ENCODE measurements at places on chromosomes 13 and 19.

DNA sequence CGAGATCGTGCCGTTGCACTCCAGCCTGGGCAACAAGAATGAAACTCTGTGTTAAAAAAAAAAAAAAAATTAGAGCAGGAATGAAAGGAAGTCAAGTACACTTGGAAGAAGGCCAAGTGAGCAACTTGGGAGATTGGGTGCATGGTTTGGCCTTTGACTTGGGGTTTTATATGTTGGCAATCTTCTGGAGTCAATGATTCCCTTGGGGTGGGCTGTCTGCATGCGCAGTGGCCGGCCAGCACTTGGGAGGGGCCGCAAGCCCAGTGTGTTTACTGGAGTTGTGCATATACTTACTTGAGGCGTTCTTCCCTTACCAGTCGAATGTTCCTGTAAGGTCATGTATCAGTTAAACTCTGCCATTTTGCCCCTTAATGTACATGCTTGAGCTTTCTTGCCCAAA lies 103.9 kb downstream of the FAM216B start:
- no peak overlapping the region for H3K27ac ChIP-seq
- DNase-seq, result no peak
- no peaks in the 10 kb centered on the region for H3K27me3 ChIP-seq
- H3K4me3 ChIP-seq, result no peak overlapping the region

DNA sequence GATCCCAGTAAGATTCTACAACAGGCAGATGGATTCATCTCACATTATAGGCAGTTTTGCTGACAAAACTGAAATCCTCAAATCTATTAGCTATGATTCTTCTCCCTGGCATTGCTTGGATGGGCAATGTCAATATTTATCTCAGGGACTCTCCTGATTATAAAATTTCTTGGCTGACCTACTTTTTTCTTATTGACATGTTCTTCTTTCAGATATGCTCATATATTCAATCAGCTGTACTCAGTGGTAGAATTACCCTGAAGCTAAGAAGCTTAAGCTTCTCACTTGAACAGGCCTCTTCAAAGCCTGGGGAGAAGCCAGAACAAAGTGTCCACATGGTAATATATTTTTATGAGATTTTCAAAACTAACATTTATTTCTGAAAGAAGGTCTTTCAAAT lies 513.6 kb downstream of the PCDH9 start:
- H3K36me3 ChIP-seq, result no peaks in the 10 kb centered on the region
- DNase-seq, result no peak
- no peak overlapping the region for H3K4me3 ChIP-seq
- no peaks in the 10 kb centered on the region for H3K27me3 ChIP-seq
- H3K4me1 ChIP-seq, result no peaks in the 10 kb centered on the region
- H3K27ac ChIP-seq, result no peak overlapping the region

- H3K36me3 ChIP-seq, result no peaks in the 10 kb centered on the region
- no peak for DNase-seq
- H3K4me3 ChIP-seq, result no peak overlapping the region
- peaks cover 72% of the 10 kb centered on the region for H3K27me3 ChIP-seq
- H3K27ac ChIP-seq, result no peak overlapping the region
- H3K4me1 ChIP-seq, result peaks cover 14% of the 10 kb centered on the region
These were observed 9.5 kb downstream of the GPR32 start for GRCh38 chr19:50779504-50780457.

DNA sequence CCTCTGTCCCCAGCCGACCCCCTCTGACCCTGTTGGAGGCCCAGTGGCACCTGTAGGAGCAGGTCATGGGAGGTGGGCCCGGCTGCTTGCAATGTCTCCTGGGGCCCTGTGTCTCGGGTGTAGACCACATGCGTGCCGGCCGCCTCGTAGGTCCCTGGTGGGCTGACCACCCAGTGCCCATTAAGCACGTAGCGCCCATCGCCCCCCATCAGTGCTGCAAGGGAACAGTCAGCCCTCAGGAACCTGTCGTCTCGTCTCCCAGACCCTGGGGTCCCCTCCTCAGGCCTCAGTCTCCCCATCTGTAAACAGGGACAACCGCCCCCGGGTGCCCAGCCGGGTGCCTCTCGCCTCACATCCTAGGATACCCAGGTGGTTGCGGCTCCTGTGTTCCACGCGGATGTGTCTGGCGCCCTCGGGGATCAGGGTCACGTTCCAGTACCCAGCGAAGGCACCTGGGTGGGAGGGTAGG lies 5.6 kb downstream of the ADAMTSL5 start:
- peaks cover 22% of the 10 kb centered on the region for H3K27me3 ChIP-seq
- H3K4me1 ChIP-seq, result peaks cover 25% of the 10 kb centered on the region
- H3K36me3 ChIP-seq, result peaks cover 2% of the 10 kb centered on the region
- DNase-seq, result no peak
- H3K4me3 ChIP-seq, result no peak overlapping the region
- no peak overlapping the region for H3K27ac ChIP-seq

DNA sequence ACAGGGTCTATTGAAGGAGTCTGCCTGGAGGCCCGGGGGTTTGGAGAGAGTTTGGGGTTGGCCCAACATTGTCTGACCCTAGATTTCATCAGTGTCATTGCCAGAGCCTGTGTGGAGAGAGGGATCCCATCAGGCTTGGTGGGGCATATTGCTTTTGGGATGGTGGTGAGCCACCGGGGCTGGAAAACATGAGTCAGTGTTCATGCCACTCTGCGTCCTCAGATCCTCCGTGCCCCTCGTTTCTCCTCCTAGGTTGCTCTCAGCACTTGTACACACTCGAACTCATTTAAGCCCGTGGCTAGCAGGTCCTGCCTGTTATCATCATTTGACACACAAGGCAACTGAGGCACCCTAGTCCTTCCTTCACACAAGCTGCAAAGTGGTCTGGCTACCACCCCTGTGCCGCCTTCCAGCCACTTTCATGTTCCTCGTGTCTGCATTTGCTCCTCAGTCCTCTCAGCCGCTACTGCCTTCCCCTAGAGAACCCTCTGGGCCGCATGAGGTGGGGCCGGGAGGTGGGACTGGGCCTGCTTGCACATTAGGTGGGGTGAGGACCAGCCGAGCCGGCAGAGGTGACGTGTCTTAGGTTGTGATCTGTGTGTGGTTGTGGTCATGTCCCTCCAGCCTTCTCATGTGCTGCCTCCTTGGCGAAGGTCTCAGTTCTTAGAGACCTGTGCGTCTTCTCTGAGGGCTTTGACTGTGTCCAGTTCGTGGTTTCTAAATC lies 3.6 kb downstream of the NACC1 start:
- H3K27me3 ChIP-seq, result no peaks in the 10 kb centered on the region
- peaks cover 27% of the 10 kb centered on the region for H3K36me3 ChIP-seq
- peak overlapping the region; percentile 81 for H3K27ac ChIP-seq
- DNase-seq, result peak; percentile 45
- peaks cover 59% of the 10 kb centered on the region for H3K4me1 ChIP-seq

DNA sequence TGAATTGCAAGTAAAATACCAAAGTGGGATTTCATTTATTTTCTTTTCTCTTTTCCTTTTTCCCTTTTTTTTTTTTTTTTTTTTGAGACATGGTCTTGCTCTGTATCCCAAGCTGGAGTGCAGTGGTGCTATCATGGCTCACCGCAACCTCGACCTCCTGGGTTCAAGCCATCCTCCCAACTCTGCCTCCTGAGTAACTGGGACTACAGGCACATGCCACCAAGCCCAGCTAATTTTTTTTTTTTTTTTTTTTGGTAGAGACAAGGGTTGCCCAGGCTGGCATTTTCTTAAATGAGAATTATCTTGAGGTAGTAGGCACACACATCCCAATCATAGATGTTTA lies 68.5 kb upstream of the GPR183 start:
- H3K27ac ChIP-seq, result peak overlapping the region; percentile 84
- no peaks in the 10 kb centered on the region for H3K27me3 ChIP-seq
- H3K4me1 ChIP-seq, result peaks cover 91% of the 10 kb centered on the region

- H3K4me1 ChIP-seq, result no peaks in the 10 kb centered on the region
- no peak overlapping the region for H3K27ac ChIP-seq
- H3K27me3 ChIP-seq, result peaks cover 19% of the 10 kb centered on the region
- H3K36me3 ChIP-seq, result no peaks in the 10 kb centered on the region
- no peak overlapping the region for H3K4me3 ChIP-seq
These were observed 2.7 kb downstream of the LILRB5 start for GRCh38 chr19:54254195-54254906.

- no peaks in the 10 kb centered on the region for H3K27me3 ChIP-seq
- H3K4me1 ChIP-seq, result peaks cover 59% of the 10 kb centered on the region
- H3K4me3 ChIP-seq, result no peak overlapping the region
- no peak for DNase-seq
These were observed 251.5 kb upstream of the STARD13 start for GRCh38 chr13:33537026-33537425.

- DNase-seq, result no peak
- no peaks in the 10 kb centered on the region for H3K27me3 ChIP-seq
- peak overlapping the region; percentile 91 for H3K27ac ChIP-seq
- peaks cover 11% of the 10 kb centered on the region for H3K36me3 ChIP-seq
These were observed 512 bp upstream of the REX1BD start for GRCh38 chr19:18587962-18588610.

DNA sequence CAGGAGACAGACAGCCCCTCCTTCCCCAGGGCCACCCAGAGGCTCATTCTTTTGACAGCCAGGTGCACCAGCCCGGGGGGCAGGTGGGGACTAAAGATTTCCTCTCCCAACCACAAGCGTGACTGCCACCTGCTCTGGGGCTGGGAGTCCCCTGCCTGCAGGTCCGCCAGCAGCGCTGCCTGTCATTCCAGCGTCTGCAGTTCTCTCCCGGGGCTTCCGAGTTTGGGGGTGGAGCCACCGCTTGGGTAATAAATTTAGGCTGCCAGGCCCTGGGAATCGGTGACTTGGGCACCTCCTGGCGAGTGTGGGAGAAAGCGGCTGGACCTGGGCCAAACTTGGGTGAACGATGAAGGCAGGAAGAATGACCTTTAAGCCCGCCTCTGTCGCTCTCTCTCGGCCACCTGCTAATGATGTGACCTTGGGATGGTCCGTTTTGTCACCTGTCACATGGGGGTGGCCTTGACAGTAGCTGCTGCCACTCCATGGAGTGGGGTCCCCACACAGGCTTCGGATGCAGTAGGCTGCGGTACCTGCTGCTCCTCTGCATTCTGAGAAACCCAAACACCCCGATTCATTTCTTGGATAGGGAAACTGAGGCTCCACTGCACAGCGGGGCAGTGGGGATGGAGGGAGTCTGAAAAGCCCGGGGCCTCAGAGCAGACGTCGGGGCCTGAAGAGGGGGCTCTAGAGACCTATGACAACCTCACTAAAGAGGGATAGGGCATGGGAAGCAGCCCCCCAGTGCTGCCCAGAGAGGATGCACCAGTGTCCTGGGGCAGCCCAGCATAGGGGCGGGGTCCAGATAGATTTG lies 12.8 kb downstream of the FUT6 start:
- peaks cover 5% of the 10 kb centered on the region for H3K27me3 ChIP-seq
- H3K4me1 ChIP-seq, result peaks cover 20% of the 10 kb centered on the region
- peak overlapping the region; percentile 93 for H3K27ac ChIP-seq
- DNase-seq, result peak; percentile 38

- H3K27me3 ChIP-seq, result no peaks in the 10 kb centered on the region
- peak overlapping the region; percentile 94 for H3K27ac ChIP-seq
- peaks cover 30% of the 10 kb centered on the region for H3K4me1 ChIP-seq
- peak; percentile 51 for DNase-seq
- peaks cover 14% of the 10 kb centered on the region for H3K36me3 ChIP-seq
These were observed 751 bp downstream of the ZNF584 start for GRCh38 chr19:58409010-58409790.

DNA sequence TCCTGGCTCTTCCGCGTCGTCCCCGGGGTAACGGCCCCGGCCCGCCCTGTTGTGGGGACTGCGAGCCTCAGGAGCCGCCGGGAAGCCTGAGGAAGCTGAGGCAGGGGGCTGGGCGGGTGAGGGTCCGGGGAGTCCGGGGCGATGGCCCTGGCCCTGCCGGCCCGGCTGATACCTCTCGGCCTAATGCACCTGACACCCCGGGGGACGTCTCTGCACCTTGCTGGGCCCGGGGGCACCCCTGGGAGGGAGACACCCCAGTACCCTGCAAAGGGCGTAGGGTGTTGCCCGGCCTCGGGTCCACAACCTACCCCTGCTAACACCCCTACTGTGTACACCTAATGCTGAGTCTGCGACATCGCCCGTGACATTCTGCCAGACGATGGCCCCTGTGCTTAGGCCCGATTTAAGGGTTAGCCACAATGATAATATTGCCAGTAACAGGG lies 410 bp downstream of the PIN1 start:
- no peak overlapping the region for H3K27ac ChIP-seq
- peak overlapping the region; percentile 85 for H3K4me3 ChIP-seq
- no peaks in the 10 kb centered on the region for H3K27me3 ChIP-seq
- DNase-seq, result peak; percentile 25
- H3K4me1 ChIP-seq, result peaks cover 20% of the 10 kb centered on the region

- H3K4me1 ChIP-seq, result no peaks in the 10 kb centered on the region
- no peak overlapping the region for H3K27ac ChIP-seq
- H3K4me3 ChIP-seq, result no peak overlapping the region
- H3K36me3 ChIP-seq, result no peaks in the 10 kb centered on the region
- no peak for DNase-seq
These were observed 94.7 kb downstream of the CDADC1 start for GRCh38 chr13:49342454-49342853.

DNA sequence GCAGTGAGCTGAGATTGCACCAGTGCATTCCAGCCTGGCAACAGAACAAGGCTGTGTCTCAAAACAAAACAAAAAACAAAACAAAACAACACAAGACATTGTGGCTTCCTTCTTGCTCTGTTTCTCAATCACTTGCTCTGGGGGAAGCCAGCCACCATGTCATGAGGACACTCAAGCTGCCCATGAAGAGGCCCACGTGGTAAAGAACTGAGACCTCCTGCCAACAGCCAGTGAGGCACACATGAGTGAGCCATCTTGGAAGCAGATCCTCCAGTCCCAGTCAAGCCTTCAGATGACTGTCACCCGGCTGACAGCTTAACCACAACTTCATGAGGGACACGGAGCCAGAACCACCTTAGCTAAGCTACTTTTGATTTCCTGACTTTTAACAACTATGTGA lies 25.2 kb downstream of the CPT1C start:
- peaks cover 12% of the 10 kb centered on the region for H3K4me1 ChIP-seq
- H3K36me3 ChIP-seq, result no peaks in the 10 kb centered on the region
- no peak overlapping the region for H3K4me3 ChIP-seq
- no peak for DNase-seq
- H3K27ac ChIP-seq, result peak overlapping the region; percentile 42
- no peaks in the 10 kb centered on the region for H3K27me3 ChIP-seq

GRCh38 chr19:30327331-30327730 lies 44.9 kb upstream of the ZNF536 start:
- H3K4me1 ChIP-seq, result no peaks in the 10 kb centered on the region
- no peak for DNase-seq
- H3K36me3 ChIP-seq, result no peaks in the 10 kb centered on the region
- H3K27ac ChIP-seq, result no peak overlapping the region
- peaks cover 3% of the 10 kb centered on the region for H3K27me3 ChIP-seq

DNA sequence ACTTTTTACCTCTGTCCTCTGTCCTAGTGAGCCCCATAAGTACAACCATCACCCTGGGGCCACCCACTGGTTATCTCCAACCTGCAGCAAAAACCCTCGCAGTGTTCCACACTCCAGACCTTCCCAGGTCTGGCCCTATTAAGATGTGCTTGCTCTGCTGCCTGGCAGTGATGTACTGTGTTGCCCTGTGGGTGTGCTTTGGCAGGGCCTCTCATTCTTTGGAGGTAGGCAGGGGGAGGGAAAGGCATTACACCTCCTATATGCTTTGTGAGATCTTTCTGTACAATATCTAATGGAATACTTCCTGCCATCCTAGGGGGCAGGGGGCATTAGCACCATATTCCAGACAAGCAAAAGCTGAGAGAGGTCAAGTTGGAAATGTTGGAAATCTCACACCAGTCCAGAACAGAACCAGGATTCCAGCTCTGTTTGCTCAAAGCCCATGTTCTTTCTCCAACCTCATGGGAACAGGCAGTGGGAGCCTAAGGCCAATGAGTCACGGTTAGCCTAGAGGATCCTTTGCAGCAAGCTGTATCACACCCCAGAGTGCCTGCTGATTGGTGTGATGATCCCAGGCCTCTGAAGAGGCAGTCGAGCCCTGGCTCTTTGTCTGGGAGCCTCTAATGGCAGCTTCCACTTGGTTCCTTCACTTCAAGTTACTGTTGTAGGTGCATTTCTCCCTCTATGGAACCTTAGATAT lies 59.7 kb upstream of the UBL3 start:
- no peak overlapping the region for H3K27ac ChIP-seq
- H3K4me1 ChIP-seq, result peaks cover 4% of the 10 kb centered on the region
- no peak for DNase-seq
- no peak overlapping the region for H3K4me3 ChIP-seq
- H3K27me3 ChIP-seq, result no peaks in the 10 kb centered on the region
- no peaks in the 10 kb centered on the region for H3K36me3 ChIP-seq
